ENCODE measurements at places on chromosomes 2 and 18.

DNA sequence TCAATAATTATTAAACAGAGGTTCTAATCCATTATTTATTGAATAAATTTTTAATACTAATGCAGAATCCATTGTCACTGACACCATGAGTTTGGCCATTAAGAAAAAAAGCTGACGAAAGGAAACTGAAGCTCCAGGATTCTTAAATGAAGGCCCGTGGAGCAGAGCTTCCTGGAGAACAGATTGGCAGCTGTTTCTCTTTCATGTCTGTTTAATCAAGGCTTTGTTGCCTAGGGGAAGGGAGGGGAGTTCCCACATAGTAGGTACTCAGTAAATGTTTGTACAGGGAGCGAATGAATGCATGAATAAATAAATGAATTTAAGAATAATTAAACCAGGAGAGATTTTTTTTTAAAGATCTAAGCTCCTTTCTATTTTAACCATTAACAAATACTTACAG is 315.1 kb upstream of the KLHL29 start:
- no peak for DNase-seq

- no peak for DNase-seq
Measured at GRCh38 chr2:68742626-68743415, 8.2 kb downstream of the ARHGAP25 start.

DNA sequence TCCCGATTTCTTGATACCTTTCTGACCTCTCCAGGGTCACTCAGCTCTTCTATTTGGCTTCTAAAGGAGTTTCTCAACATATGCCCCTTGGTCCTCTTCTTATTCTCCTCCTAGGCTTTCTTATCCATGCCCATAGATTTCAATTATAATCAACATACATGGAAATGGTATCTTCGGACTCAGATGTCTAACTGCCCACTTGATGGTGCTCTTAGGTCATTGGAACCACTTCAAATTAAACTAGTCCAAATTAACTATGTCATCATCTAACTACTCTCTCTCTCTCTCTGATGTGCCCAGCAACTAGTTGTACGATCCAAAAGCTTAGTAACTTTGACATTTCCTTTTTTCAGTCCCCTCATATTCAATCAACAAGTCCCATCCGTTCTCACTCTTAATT is 43.2 kb upstream of the GPR75 start:
- DNase-seq = no peak

GRCh38 chr2:28276076-28276618 is 116.5 kb upstream of the FOSL2 start:
- peak; percentile 23 for DNase-seq

- no peak for DNase-seq
Measured at GRCh38 chr2:62410015-62410453, 96.0 kb downstream of the TMEM17 start.

- no peak for DNase-seq
Measured at GRCh38 chr2:121492409-121492808, 38.3 kb upstream of the RNU4ATAC start.

DNA sequence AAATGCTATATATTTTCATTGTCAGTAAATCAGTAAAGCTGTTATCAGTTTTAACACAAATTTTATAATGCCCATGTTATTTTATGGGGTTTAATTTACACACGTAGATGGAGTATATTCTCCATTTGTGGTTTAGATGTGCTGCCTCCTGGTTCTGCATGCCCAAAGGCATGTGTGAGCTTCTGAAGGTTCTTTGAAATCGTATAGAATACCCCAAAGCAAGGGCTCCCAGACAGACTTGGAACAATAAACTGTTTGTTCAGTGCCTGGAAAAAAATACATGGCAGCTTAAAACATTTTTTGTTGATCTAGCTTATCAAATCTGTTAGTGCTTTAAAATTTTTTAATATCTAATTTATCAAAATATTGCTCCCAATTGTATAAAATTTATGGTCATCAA is 150.4 kb downstream of the GPD2 start:
- DNase-seq = no peak

DNA sequence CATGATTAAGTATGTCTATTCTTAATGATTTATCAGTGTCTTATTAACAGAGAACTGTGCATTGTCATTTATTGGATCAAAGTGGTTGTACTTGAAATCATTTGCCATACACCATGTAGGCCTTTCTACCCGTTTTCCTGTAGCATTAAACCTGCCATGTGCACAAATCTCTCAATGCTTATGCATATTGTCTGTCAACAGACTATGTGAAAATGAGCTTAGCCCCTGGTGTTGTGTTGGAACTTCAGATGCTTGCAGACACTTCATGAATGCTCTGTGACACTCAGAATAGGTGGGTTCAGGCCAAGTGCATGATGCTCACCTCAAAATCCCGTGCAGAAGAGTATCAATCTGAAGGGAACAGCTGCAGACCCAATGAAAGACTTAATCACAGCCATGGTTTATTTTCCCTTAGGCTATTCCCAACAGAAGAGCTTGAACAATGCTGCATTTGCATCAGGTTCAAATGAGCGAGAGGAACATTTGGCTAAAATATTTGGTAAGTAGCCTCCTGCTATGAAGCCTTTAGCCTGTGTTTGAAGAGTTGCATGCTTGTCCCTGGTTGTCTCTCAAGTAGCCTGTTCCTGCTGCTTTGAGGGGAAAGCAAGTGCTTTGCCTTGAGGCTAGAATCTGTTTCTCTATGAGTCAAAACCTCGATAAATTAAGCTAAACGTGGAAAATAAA is 6.1 kb downstream of the C2orf92 start:
- no peak for DNase-seq

DNA sequence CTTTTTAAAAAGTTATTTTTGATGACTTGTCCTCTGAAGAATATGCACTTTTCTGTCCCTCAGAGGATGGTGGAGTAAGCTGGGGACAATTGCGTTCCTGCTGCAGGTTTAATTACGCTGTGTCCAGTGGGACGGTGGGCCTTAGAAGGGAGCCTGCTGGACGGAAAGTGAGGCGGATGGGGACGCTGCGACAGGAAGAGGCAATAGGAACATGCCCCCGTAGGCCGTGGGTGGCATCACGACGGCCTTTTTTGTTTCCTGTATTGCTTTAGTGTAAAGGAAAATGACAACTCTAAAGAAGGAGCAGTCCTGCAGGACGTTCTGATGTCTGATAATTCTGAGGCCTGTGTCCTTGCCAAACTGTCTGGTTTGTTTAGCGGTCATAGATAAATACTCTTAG is 121.6 kb downstream of the NFATC1 start:
- no peak for DNase-seq

DNA sequence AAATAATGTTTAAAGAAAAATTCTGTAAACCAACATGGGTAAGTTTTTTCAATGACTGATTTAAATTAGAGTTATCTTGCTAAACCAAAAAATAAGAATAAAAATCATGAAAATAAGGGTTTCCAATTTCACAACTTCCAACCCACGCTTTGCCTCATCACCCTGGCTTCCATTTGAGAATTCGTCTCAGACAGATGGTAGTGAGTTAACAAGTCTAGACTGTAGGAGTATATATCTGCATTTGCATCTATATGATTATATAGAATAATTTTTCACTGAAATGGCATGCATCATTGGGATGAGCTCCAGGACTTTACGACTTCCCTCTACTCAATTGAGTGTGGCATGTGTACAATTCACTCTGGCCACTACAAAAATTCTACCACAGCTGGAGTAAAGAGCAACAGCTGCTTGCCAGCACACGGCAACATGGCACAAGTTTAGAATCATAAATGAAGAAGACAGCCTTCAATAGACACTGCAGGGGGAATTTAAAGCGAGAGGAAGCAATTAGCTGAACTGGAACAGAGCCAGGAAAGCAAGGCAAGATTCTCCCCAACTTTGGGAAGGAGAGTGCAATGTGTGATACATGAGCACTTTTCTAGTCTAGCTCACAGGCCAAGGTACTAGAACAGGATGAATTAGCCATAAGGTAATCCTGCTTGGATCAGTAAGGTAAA is 1673.5 kb upstream of the CELF4 start:
- DNase-seq = no peak

DNA sequence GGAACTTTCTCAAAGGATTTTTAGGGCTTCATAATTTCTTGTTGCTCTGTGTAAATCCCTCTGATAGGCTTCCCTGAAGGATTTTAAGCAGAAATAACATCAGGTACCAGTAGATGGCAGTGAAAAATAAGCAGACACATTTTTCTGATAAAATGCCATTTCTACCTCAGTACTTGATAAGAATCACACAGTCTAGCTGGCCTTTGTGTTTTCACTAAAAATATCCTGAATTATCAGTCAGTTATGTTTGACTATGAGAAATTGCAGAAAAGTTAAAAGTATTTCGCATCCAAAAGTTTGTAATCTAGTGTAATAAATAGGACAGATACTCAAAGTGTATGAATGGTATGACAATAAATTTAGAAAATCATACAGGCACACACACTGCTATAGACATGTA is 68.7 kb downstream of the DNAJC10 start:
- DNase-seq = no peak

DNA sequence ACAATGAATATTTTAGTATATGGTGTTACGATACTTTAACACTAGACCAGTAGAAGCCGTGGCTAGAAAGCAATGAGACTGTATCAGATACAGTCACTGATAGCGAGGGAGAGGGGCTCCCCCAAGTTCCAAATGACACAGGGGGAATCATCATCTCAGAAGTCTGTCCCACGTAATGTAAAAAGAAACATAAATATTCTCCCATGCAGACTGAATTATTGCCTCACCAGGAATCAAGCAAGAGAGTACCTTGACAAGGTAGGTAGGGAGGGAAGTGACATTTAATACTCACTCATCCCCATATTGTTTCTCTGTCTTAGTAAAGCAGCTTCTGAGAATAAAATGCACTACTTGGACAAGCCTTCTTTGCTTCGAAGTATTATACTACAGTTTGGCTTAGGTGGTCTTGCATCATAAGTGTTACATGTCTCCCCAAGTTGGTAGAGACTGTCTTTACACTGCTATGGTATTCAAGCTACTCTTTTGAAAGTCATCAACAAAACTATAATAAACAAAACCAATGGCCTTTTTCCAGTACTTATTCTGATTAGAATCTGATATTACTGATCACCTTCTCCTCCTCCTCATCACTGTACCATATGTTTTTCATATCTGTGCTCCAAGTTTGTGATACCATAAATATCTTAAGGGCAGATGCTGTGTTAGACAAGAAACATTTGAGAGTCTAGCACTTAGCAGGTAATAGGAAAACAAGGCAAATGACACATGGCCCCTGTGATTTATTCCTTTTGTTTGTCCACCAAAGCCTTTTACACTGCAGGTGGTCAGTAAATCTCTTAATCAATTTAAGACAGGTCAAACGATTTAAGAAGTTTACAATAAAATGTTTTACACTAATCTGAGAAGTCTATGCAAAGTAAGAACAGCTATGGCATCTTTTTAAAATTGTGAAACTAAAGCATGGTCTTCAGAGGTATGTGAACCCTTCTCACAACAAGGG is 2.7 kb downstream of the LAPTM4A start:
- DNase-seq = no peak

GRCh38 chr2:232365621-232366321 is 12.8 kb upstream of the ALPP start:
- no peak for DNase-seq

DNA sequence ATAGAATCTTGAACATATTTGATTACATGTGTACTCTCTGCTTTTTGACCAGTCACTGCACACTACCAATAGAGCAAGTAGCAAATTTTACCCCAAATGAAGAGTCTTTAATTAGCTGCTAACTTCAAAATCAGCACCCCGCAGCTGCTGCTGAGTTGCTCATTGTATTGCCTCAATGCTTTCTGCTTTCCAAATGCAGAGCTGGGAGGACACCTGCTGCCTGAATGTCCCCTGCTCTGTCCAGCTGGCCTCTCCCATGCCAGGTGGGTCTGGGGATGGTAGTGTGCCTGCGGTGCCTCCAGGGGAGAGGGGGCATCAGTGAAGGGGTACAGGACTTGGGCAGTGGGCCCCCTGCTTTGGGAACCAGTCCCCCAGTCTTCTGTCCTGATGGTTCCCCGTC is 184.8 kb downstream of the PRKCE start:
- no peak for DNase-seq

GRCh38 chr2:230512955-230513748 is 97.2 kb downstream of the SP100 start:
- DNase-seq = no peak

- no peak for DNase-seq
Measured at GRCh38 chr2:104854498-104855220, 744 bp downstream of the POU3F3 start.

- no peak for DNase-seq
Measured at GRCh38 chr2:241668354-241668753, 18.3 kb downstream of the DTYMK start.

GRCh38 chr2:239253264-239253663 is 147.6 kb downstream of the HDAC4 start:
- DNase-seq = no peak

- DNase-seq = no peak
Measured at GRCh38 chr2:112637289-112637660, 8.5 kb upstream of the SLC20A1 start.

- DNase-seq = no peak
Measured at GRCh38 chr2:18479947-18480369, 80.5 kb downstream of the RDH14 start.

- DNase-seq = no peak
Measured at GRCh38 chr2:63163161-63163820, 112.7 kb downstream of the OTX1 start.

DNA sequence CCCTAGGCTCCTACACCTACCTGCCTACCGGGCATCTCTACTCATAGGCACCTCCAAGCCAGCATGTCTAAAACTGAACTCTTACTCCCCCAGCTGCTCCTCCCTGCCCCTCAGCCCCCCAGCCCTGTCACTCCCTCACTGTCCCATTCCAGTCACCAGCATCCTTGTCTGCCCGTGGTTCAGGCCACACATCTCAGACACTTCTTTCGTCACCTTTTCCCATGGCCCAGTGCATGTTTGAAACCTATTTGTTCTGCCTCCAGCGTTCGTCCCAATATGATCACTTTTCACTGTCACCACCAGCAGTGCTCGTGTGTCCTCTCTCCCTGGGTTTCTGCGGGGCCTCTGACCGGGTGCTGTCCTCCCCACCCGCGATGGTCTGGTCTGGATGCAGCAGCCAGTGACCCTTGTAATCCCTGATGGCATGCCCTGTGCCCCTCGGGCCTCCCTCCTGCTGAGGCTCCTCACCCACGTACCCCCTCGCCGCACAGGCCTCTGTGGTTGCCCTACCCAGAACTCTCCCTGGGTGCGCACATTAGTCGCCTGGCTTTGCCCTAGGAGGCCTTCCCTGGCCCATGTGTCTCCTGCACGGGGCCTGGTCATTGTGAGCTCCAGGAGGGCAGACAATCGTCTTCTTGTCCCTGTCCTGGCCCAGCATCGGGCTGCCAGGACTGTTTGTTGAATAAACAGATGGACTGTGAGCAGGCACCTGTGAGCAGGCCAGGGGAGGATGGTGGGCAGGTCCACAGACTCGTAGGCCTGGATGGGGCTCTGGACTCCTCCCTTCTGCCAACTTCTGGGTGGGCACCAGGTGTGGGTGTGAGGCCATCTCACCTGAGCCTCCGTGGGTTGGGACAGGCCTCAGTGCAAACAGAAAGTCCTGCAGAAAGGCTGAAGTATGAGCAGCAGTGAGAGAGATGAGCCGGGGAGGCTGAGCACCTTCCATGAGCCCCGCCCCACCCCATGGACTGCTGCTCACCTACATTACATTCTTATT is 15.5 kb downstream of the LDLRAD4 start:
- no peak for DNase-seq

GRCh38 chr2:143333847-143334246 is 204.6 kb downstream of the ARHGAP15 start:
- DNase-seq = no peak

GRCh38 chr2:84705858-84706257 is 175.0 kb downstream of the TRABD2A start:
- DNase-seq = no peak
